ENCODE measurements at places on chromosomes 11 and 22. TPM values are rescaled to one million over a fixed set of nuclear protein-coding genes. Genes with fewer than 3 reads are reported as not detected.

MS4A12 gene
- total RNA-seq = not detected

DNA sequence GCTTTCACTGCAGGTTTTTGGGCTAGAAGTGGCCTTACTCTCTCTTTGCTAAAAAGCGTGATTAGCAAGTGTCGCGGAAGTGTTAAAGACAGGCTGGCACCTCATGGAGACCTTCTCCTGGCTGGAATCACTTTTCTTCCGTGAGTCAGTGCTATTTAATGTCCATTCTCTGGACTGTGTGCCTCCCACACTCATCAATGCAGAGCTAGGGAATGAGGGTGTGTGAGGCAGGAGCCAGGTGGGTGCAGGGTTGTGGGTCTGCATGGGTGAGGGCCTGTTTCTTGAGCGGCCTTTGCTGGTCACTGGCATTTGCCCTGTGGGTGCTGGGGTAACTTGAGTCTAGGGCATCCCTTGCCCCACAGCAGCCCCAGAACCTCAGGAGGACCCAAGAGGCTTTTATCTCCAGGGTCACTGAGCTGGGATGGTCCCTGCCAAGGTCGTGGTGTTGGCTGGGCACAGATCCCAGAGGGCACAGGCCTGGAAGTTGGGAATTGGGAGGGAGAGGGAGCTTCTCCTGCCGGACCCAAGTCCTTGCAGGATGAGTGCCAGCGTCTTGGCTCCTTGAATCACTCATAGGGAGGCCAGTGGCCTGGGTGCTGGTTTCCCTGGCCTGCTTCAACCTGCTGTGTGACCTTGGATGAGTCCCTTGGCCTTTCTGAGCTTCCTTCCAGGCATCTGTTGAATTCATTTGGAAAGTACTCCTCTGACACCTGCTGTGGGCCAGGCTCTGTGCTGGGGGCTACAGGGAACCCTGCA lies 30.0 kb downstream of the KIAA1671 start:
- DNase-seq = no peak

DNA sequence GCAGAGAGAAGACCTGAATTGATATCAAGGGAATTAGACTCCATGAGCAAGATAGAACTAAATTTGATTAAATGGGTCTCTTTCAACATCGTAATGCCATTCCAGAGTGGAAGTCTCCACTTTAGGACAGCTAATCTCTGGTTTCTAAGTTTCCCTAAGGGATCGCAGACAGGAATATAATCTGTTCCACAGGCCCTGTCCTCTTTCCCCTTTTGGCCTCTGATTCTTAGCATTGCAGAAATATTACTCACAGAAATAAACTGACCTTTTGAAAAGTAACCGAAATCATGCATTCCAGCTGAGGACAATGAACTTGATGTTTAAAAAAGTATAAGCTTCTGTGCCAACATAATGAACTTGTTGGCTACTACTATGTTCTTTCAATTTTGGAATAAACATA lies 227.8 kb downstream of the ETS1 start:
- no peak for DNase-seq

PARVA gene
- total RNA-seq = not detected

DNA sequence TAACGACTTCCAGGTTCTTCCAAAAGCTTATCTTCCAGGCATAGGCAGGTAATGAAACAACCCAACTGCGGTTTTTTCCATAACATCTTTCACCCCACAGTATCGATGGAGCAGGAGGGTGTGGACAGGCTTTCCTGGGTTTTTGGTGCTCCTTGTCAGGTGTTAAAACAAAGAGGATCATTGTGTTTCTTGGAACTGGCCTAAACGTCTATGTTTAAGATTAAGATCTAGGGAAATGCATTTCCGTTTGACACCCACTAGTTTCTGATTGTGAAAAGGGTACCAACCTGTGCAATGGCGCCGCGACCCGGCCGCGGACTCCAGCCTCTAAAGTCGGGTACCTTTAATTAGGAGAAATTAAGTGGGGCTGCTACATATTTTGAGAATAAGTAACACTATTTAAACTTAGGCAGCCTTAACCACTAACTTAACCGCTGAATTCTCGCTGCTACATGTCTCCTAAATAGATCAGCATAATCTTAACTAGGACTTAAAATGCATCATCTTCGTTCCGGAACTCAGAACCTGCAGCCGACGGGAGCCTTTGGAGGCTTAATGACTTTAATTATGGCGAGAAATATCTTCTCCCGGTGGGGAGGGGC lies 31.5 kb downstream of the C22orf31 start:
- peak; percentile 8 for DNase-seq

MYRF gene
- total RNA-seq = 1.1 TPM

CATSPER1 gene
- total RNA-seq = not detected

DNA sequence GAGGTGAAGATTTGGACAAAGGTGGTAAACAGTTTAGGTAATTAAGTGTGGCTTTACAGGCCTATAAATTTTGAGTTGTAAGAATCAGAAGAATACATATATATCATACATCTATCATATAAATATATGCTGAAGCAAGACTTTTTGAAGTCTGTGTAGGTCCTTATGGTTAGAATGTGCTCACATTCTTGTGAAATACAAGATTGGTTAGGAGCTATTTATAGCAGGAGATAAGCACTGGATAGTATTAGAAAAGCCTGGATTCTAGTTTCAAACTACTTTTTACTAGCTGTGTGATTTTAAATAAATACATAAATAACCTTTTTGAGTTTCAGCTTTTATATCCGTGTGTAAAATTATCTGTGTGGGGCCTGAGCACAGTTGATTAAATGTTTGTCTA lies 42.3 kb downstream of the ANKRD42 start:
- no peak for DNase-seq

PHOX2A gene
- not detected for total RNA-seq

DNA sequence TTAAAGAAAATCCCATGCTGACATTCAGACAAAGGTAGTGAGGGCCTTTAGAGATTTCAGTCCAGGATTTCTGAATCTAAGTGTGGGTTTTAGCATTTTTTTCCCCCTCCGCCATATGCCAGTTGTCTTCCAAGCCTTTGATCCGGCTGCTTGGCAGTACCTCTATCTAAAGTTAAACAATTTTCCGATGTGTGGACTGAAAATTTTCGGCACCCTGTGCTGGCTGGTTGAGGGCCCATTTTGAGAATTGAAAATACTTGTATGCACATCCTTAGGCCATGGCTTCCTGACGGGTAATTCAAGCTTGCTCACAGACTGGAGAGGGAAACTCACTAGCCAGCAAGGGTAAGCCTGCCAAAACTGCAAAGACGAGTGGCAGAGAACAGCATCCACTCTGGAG lies 131.9 kb upstream of the NARS2 start:
- DNase-seq = no peak

GRCh38 chr22:32733196-32733768 lies 68.2 kb upstream of the TIMP3 start:
- DNase-seq = no peak

DNA sequence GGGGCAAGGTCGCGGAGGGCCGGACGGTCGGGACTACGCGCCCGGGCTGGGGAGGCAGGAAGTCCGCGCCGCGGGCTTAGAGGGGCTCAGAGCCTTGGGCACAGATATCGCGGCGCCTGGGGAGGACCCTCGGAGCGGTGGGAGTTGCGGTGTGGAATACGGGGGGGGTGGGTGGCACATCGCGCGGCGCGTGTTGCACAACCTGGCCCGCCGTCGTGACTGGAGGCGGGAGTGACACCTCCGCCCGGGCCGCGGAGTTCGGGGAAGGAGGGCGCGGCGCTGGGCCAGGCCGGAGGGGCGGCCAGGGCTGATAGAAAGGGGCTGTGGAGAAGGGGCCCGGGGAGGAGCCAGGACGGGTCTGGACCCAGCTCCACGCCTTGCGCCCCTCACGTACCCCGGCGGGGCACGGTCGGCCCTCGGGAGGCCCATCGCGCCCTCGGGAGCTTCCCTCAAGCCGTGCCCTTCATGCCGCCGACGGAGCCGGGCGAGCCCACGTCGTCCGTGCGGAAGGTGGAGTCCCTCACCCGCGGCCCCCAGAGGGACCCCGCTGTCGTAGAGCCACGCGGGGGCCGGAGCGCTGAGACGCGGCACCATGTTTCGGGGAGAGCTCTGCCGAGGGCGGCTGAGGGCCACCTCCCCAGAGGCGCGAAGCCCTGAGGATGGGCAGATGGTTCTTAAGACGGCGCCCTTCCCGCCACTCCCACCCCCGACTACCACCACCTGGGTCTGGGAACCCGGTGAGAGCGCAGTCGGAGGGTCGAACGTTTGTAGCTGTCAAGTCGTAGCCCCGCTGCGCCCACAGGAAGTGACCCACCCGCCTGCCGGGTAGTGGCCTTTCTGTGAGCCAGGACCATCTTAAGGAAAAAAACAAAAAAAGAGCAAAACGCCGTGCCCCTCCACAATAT lies 729 bp downstream of the IL17RA start:
- no peak for DNase-seq

- no peak for DNase-seq
These were observed 109.8 kb downstream of the ATXN10 start for GRCh38 chr22:45781459-45781858.

- peak; percentile 62 for DNase-seq
These were observed 62.2 kb upstream of the ADA2 start for GRCh38 chr22:17281440-17281841.

GRCh38 chr22:34972191-34972897 lies 93.6 kb upstream of the ISX start:
- DNase-seq = no peak

DNA sequence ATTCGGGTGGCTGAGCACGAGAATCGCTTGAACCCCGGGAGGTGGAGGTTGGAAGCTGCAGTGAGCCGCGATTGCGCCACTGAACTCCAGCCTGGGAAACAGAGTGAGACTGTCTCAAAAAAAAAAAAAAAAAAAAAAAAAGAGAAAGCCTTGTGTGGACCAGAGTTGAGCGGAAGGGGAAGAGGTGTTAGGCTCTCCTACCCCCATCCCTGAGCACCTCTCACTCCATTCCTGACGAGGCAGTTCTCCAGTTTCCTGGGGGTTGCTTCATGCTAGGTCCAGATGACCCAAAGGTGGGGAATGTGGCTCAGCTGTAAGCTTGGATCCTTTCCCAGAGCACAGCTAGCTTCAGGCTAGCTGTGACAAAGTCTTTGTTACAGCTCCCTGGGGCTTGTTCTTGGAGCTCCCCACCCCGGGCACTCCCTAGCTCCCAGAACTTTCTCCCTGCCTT lies 8.8 kb upstream of the DNAL4 start:
- DNase-seq = no peak

DNA sequence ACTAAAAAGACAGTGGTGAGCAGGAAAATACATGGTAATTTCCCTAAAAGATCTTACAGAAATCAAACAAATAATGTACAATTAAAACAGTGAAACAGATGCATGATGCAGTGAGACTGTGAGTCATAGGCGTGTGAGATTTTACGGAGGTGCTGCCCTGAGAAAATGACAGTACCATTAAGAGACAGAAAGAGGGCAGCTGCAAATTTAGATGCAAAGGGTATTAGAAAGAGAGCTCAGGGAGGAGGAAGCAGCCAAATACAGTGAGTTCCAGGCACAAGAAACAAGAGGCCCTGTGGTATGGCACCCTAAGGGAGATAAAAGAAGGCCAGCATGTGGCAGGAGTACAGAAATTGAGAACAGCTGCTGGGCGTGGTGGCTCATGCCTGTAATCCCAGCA lies 88.5 kb upstream of the FIBIN start:
- no peak for DNase-seq

- no peak for DNase-seq
These were observed 141.6 kb downstream of the CRYBB2 start for GRCh38 chr22:25360891-25361645.

DNA sequence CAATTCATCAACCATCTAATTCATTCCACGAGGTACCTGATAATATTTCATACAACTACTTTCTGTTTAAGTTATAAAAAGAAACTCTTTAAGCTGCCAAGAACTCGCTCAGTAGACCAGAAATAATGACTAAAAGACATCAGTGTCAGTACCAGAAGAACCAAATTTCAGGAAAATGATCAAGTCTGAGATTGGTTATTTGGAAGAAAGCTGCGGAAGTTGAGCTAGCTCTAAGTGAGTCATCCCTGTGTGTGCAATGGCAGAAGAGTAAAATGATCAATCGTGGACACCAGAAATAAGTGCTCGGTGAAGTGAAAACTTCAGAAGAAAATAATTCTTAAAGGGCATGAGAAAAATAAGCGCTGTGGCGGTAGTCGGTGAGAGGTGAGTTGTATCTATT lies 933.2 kb upstream of the CHORDC1 start:
- DNase-seq = no peak

- DNase-seq = no peak
These were observed 1470.9 kb downstream of the BRD1 start for GRCh38 chr22:48356731-48357130.

RPS25 gene
- 1,196 TPM for total RNA-seq

- peak; percentile 29 for DNase-seq
These were observed 772 bp downstream of the SBF1 start for GRCh38 chr22:50473855-50474671.

- no peak for DNase-seq
These were observed 37.7 kb upstream of the CCND1 start for GRCh38 chr11:69603111-69603836.

DNA sequence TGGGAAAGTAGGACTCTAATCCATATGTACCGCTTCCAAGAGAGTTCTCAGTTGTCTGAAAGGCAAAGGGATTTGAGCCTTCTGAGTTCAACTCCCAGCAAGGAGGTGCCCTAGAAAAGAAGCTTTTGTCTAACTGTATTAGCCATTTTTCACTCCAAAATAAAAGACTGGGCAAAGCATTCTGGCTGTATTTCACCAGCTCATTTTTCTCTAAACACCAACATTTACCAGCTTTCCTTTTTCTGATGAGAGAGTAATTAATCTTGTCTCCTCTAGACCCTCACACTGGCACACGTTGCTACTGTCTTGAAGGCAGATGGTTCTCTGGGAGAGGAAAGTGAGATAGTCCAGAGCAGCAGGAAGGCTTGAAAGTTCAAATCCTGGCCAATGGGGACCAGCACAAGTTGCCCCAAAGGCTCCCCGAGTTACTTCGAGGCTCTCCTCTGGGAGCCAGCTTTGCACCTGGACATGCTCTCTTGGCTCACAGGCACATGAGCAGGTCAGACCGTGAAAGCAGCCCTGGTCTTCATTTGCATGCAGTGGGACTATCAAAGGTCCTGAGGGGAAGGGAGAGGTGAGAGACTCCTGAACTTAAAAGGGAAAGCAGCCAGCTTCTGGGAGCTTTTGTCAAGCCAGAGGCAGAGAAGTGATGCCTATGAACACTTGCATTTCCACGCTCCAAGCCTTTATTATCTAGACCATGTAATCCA lies 100.0 kb downstream of the NTM start:
- no peak for DNase-seq

- no peak for DNase-seq
These were observed 216.1 kb upstream of the NTM start for GRCh38 chr11:131154351-131154750.

DNA sequence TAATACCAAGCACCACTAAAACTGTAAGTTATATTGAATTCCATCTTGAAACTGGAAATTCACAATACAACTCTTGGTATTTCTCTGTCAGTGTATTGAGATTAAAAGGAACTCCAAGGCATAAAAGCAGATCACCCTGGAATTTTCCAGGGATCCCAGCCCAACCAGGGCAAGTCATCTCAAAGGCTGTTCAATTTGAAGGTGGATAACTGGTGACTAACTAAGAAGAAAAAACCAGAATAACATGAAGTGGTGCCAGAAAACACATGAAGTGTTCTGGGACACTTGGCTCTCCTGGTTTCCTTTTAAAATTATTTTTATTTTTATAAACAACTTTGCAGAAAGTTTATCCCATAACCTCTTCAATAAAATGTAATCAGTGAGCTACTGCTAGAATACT lies 7.8 kb upstream of the BMAL1 start:
- no peak for DNase-seq

- no peak for DNase-seq
These were observed 403.4 kb upstream of the B3GAT1 start for GRCh38 chr11:134815404-134815803.

Measured in activated CD4-positive, alpha-beta T cell treated with anti-CD3 and anti-CD28 coated beads, Interleukin-2, amount 10 ng/mL, durations not matched to agents 7 days and 5 days (primary cell).